Vagina (tissue), 2 donors: ENCODE measurements at places on chromosomes 4 and X.

GRCh38 chrX:110311437-110312230 lies 6.3 kb downstream of the AMMECR1 start:
- H3K36me3 ChIP-seq = no peaks in the 10 kb centered on the region
- peaks cover 8% of the 10 kb centered on the region for H3K4me1 ChIP-seq

DNA sequence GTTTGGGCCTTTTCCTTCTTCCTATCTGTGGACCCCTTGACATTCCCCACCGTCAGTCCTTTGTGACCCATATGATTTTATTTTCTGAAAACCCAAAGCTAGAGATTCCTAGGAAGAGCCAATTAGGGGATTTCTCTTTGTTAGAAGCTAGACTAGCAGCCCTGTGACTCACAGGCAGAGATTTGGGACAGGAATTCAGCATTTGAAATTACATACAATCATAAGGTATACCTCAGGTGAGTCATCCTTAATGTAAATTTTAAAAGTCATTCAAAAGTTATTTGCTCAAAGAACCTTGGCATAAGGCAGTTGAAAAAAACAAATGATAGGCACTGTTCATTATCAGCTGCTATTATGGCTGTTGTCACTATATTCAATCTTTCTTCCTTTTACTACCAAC lies 40.6 kb downstream of the USP26 start:
- no peaks in the 10 kb centered on the region for H3K36me3 ChIP-seq
- H3K4me1 ChIP-seq = no peaks in the 10 kb centered on the region
- H3K27ac ChIP-seq = no peak overlapping the region
- H3K27me3 ChIP-seq = no peaks in the 10 kb centered on the region
- no peak overlapping the region for H3K4me3 ChIP-seq

DNA sequence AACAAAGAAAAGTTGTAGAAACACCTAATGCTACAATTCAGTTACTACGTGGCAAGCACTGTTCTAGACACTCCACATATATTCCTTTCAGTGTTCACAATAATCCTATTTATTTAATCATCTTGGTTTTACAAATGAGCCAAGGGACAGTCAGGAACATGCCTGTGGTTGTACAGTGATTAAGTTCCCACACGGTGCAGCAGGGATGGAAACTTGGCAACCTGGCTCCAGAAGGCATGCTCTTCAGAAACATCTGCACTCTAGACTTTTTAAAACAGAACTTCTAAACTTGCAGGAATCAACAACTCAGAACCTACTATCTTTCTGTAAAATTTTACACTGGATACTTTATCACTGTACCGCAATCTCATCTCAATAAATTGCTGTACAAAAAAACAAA lies 32.1 kb downstream of the TAPT1 start:
- no peak overlapping the region for H3K4me3 ChIP-seq
- DNase-seq = no peak
- no peaks in the 10 kb centered on the region for H3K27me3 ChIP-seq
- no peak overlapping the region for H3K27ac ChIP-seq
- peaks cover 16% of the 10 kb centered on the region for H3K36me3 ChIP-seq
- H3K4me1 ChIP-seq = peaks cover 33% of the 10 kb centered on the region

- no peak for DNase-seq
- H3K36me3 ChIP-seq = no peaks in the 10 kb centered on the region
- no peaks in the 10 kb centered on the region for H3K27me3 ChIP-seq
- H3K4me3 ChIP-seq = no peak overlapping the region
These were observed 420.4 kb upstream of the CTSO start for GRCh38 chr4:156374069-156374468.

GRCh38 chr4:152971053-152971452 lies 34.9 kb downstream of the FHDC1 start:
- DNase-seq = peak; percentile 40
- no peak overlapping the region for H3K4me3 ChIP-seq
- no peaks in the 10 kb centered on the region for H3K27me3 ChIP-seq
- peaks cover 25% of the 10 kb centered on the region for H3K4me1 ChIP-seq
- no peaks in the 10 kb centered on the region for H3K36me3 ChIP-seq

- H3K4me1 ChIP-seq = no peaks in the 10 kb centered on the region
- no peak overlapping the region for H3K4me3 ChIP-seq
- DNase-seq = no peak
- no peak overlapping the region for H3K27ac ChIP-seq
These were observed 23.5 kb downstream of the DRD5 start for GRCh38 chr4:9804918-9805317.

GRCh38 chr4:14918336-14918735 lies 83.9 kb upstream of the CPEB2 start:
- H3K27me3 ChIP-seq = no peaks in the 10 kb centered on the region
- H3K4me1 ChIP-seq = no peaks in the 10 kb centered on the region
- H3K4me3 ChIP-seq = no peak overlapping the region
- no peaks in the 10 kb centered on the region for H3K36me3 ChIP-seq
- H3K27ac ChIP-seq = no peak overlapping the region

- no peaks in the 10 kb centered on the region for H3K27me3 ChIP-seq
- no peak for DNase-seq
- H3K27ac ChIP-seq = no peak overlapping the region
- H3K4me1 ChIP-seq = no peaks in the 10 kb centered on the region
These were observed 11.5 kb downstream of the S100G start for GRCh38 chrX:16661495-16661894.

DNA sequence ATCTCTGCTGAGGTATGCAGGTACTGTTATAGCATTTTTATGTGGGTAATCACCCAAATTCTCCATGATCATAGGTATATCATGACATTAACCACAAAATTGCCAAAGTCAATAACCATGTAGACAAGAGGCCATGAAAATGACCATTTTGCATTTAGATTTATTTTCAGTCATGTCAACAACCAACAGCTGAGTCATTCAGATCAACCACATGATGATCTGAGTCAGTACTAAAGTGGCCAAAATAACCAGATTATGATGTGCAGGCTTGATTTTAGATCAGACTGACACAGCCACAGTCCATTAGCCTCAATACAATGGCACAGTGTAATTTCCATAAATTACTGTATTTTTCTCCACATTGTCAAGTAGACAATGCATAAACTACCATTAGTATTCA lies 240.5 kb downstream of the GRIA3 start:
- no peaks in the 10 kb centered on the region for H3K4me1 ChIP-seq
- H3K36me3 ChIP-seq = no peaks in the 10 kb centered on the region
- no peaks in the 10 kb centered on the region for H3K27me3 ChIP-seq
- no peak overlapping the region for H3K4me3 ChIP-seq

- no peaks in the 10 kb centered on the region for H3K36me3 ChIP-seq
- peaks cover 59% of the 10 kb centered on the region for H3K4me1 ChIP-seq
- no peak overlapping the region for H3K4me3 ChIP-seq
- no peaks in the 10 kb centered on the region for H3K27me3 ChIP-seq
These were observed 8.5 kb downstream of the RAB9A start for GRCh38 chrX:13697455-13697854.

- no peaks in the 10 kb centered on the region for H3K4me1 ChIP-seq
- no peak for DNase-seq
- H3K36me3 ChIP-seq = no peaks in the 10 kb centered on the region
- H3K4me3 ChIP-seq = no peak overlapping the region
These were observed 9.6 kb upstream of the MTMR1 start for GRCh38 chrX:150683536-150684146.

GRCh38 chr4:112280386-112281056 lies 5.2 kb downstream of the TIFA start:
- H3K27ac ChIP-seq = no peak overlapping the region
- no peak overlapping the region for H3K4me3 ChIP-seq
- no peak for DNase-seq
- H3K4me1 ChIP-seq = peaks cover 42% of the 10 kb centered on the region
- no peaks in the 10 kb centered on the region for H3K27me3 ChIP-seq
- no peaks in the 10 kb centered on the region for H3K36me3 ChIP-seq

DNA sequence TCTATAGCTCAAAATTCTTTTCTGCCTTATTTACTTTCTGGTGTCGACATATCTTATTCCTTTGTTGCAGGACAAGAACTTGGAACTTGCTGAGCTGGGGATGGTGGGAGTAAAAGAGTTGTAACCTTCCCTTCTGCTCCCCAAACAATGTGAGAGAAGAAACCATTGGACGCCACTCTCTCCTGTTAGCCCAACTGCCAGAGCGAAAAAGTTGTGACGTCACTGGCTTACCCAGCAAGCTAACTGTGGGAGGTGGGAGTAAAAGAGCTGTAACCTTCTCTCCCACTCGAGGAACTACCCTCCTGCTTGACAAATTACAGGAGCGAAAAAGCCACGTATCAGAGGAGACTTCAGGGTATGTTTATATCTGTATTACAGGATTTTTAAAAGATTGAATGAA lies 90.0 kb upstream of the PCDH10 start:
- H3K27ac ChIP-seq = no peak overlapping the region
- no peak for DNase-seq
- H3K27me3 ChIP-seq = no peaks in the 10 kb centered on the region
- no peak overlapping the region for H3K4me3 ChIP-seq
- H3K36me3 ChIP-seq = no peaks in the 10 kb centered on the region
- H3K4me1 ChIP-seq = no peaks in the 10 kb centered on the region

GRCh38 chrX:22666441-22666840 lies 333.3 kb upstream of the DDX53 start:
- no peaks in the 10 kb centered on the region for H3K36me3 ChIP-seq
- no peak overlapping the region for H3K4me3 ChIP-seq
- H3K27me3 ChIP-seq = no peaks in the 10 kb centered on the region
- no peak for DNase-seq

DNA sequence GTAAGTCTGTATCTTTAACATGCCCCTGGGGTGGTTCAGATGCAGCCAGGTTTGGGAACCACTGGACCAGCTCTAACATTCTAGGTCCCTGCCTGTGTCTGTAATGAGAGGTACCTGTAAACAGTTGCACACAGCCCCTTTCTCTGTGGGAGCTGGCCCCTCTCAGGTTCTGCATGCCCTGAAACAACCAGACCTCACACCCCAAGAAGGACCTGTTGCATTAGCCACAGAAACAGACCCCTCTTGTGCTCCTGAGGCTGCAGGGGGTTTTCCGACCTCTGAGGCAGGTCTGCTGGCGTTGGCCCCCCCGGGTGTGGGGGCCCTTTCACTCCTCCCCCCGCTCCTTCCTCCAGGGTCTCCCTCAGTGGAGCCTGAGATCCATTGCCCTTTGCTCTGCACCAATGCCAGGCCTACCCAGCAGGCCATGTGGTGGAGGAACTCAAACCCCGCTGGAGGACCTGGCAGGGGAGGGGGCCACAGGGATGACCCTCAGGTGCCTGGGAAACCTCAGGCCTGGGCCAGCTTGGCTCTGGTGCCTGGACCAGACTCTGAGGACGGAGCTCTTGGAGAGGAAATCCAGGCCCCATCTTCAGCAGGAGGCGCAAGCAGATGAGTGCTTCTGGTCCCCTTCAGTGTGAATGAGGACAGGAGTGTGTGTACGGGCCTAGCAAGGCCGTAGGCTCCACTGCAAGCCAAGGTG lies 61.4 kb upstream of the PJA1 start:
- no peaks in the 10 kb centered on the region for H3K36me3 ChIP-seq
- no peak overlapping the region for H3K27ac ChIP-seq
- no peak overlapping the region for H3K4me3 ChIP-seq

DNA sequence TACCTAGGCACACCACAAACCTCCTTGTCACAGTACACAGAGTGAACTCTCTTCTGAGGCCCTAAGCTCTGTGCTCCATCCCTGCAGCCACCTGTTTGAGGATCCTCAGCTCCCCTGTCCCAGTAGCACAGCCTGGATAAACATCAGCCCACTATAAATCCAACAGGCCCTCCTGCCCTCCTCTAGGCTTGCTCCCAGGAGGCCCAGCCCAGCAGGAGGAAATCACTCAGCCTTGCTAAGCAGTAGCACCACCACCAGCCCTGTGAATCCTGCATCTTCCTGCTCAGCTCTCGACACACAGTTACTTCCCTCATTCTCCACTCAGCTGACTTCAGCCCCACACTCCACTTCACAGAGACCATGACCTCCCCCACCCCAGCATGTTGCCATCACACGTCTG lies 273.9 kb downstream of the BCOR start:
- no peak overlapping the region for H3K4me3 ChIP-seq
- no peaks in the 10 kb centered on the region for H3K4me1 ChIP-seq
- H3K36me3 ChIP-seq = no peaks in the 10 kb centered on the region

DNA sequence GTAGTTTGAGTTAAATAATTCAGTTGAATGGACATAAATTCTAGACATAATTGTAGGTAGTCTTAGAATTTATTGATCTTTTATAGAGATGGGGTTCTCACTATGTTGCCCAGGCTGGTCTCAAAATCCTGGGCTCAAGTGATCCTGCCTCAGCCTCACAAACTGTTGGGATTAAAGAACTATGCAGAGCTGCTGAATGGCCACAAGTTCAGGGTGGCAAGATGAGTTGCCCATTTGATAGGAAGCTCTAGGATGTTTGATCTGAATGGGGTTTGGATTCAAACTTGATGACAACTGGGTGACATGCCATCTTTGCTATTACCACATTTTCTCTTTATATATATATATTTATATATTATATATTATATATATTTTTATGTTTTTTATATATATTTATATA lies 3.6 kb downstream of the RPL36A start:
- H3K4me3 ChIP-seq = no peak overlapping the region
- H3K4me1 ChIP-seq = peaks cover 4% of the 10 kb centered on the region
- H3K36me3 ChIP-seq = no peaks in the 10 kb centered on the region
- no peaks in the 10 kb centered on the region for H3K27me3 ChIP-seq
- DNase-seq = no peak
- H3K27ac ChIP-seq = no peak overlapping the region

DNA sequence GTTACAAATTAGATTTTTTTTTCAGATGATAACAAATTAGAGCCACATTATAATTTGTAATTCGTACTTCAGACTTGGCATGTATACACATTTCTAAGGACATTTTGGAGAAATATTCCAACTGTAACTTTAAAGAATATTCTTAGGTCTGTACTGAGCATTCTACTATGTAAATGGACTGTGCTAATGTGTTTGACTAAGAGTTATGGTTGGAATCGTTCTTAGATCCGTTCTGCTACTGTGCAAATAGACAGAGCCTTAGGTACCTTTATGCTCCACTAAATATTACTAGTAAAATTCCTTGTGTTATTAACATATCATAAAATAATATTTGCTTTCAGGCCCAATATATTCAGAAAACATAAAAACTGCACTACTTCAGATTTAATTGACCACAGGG lies 1180.0 kb upstream of the TENM3 start:
- DNase-seq = no peak
- H3K4me1 ChIP-seq = no peaks in the 10 kb centered on the region
- H3K27ac ChIP-seq = no peak overlapping the region
- H3K27me3 ChIP-seq = no peaks in the 10 kb centered on the region

DNA sequence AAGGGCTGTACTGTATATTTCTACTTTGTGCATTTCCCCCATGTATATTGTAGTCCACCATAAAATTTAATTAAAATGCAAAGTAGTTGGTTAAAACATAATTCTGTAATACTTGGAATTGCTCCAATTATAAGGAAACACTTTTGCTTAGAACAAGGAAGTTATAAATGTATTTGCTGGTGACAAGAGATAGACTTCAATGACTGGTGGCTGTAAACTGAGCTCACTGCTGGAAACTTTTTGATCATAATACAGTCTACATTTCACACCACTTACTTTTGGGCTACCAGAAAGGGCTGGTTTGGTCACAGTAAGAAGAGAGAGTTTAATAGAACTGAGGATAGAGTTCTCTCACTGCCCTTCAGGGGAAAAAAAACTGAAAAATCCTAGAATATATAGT lies 32.7 kb downstream of the DCAF8L2 start:
- H3K4me3 ChIP-seq = no peak overlapping the region
- H3K36me3 ChIP-seq = no peaks in the 10 kb centered on the region
- DNase-seq = no peak
- H3K4me1 ChIP-seq = no peaks in the 10 kb centered on the region

GRCh38 chr4:157514711-157515110 lies 294.2 kb downstream of the GRIA2 start:
- DNase-seq = no peak
- H3K36me3 ChIP-seq = no peaks in the 10 kb centered on the region
- no peaks in the 10 kb centered on the region for H3K4me1 ChIP-seq
- no peak overlapping the region for H3K4me3 ChIP-seq
- no peak overlapping the region for H3K27ac ChIP-seq
